ENCODE measurements at places on chromosomes 1 and 21. TPM values are rescaled to one million over a fixed set of nuclear protein-coding genes. Genes with fewer than 3 reads are reported as not detected.

GRCh38 chr1:91406773-91407389 is 2.2 kb upstream of the HFM1 start:
- H3K27ac ChIP-seq: no peak overlapping the region
- DNase-seq: no peak
- H3K27me3 ChIP-seq: no peaks in the 10 kb centered on the region
- H3K4me1 ChIP-seq: peaks cover 24% of the 10 kb centered on the region
- H3K36me3 ChIP-seq: no peaks in the 10 kb centered on the region

DNA sequence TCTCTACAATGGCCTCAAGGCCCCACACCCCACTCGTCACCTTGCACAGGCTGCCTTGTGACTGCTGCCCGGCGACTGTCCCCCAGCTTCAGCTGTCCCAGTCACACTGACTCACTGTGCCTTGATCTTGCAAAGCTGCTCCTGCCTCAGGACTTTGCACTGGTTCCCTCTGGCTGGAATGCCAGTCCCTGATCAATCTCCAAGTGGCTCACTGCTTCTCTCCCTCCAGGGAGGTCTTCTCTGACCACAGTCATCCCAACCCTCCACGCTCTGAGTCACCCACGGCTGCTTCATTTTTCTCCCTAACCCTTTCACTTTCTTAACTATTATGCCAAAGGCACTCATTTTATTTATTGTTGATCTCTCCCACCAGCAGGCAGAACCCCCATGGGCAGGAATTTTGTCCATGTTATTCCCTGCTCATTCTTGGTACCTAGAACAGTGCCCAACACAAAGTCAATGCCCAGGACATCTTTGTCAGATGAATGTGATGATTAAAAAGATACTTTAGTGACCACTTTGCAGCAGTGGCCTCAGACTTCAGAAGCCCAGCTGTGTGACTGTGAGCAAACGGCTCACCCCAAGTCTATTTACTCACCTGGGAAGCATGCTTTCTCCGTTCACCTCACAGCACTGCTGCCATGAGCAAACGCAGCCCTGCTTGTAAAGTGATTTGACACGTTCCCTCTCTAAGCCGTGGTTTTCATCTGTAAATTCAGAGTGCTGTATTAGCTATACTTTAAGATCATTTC is 53.4 kb downstream of the ZBTB18 start:
- H3K27ac ChIP-seq: no peak overlapping the region
- peaks cover 23% of the 10 kb centered on the region for H3K4me1 ChIP-seq
- DNase-seq: no peak
- no peaks in the 10 kb centered on the region for H3K36me3 ChIP-seq

The GPR89B gene
- total RNA-seq: 19.4 TPM

DNA sequence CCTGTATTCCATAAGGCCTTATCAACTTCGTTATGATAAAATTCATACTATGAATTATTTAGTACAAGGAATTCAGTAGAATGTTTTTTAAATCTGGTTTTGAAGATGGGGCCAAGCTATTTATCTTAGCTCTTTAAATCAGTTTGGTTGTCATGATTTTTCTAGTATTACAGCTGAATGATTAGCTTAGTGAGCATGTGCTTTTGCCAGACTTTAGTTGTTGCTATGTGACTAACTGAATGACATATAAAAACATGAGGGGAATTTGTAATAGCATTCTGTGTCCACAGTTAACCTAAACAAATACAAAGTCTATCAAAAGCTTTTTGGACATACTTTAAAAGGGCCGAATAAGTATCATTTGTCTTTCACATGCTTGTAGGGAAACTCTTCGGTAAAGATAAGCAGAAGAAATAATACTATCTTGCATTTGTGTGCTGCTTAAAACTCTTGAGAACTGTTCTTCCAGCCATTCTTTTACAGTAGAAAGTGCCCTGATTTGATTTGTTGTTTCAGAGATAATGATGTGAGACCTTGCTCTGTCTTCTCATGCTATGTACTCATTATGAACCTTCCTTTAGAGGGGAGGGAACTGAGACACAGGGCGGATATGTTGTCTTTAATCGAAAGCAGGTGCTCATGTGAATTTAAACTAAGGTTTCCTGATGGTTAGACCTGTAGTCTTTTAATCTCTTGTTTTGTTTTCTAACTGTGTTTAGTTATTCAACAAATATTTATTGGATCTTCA is 18.8 kb downstream of the NEK7 start:
- H3K27me3 ChIP-seq: no peaks in the 10 kb centered on the region
- DNase-seq: no peak
- no peaks in the 10 kb centered on the region for H3K36me3 ChIP-seq
- no peak overlapping the region for H3K27ac ChIP-seq
- H3K4me3 ChIP-seq: no peak overlapping the region

The BMP8A gene
- 0.19 TPM for total RNA-seq

DNA sequence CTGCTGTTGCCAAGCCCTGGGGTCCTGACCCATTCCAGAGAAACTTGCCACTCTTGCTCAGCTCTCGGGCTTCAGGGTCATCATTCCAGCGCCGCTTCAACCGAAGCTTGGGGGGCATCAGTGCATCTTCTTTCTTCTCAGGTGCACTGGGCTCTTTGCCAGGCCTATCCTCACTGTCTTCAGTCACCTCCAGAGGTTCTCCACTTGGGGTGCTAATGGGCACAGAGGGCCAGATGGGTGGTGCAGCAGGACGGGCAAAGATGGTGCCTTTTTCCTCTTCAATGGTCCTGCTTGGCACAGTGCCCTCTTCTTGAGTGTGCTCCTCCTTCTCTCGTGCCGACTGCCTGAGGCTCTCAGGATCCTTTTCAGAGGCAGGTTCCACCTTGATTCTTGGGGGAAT is 13.3 kb downstream of the ETV3 start:
- H3K4me1 ChIP-seq: no peaks in the 10 kb centered on the region
- peaks cover 10% of the 10 kb centered on the region for H3K36me3 ChIP-seq
- no peaks in the 10 kb centered on the region for H3K27me3 ChIP-seq
- no peak overlapping the region for H3K4me3 ChIP-seq

- H3K27ac ChIP-seq: no peak overlapping the region
- peaks cover 22% of the 10 kb centered on the region for H3K36me3 ChIP-seq
- H3K4me3 ChIP-seq: peak overlapping the region; percentile 64
- H3K4me1 ChIP-seq: peaks cover 6% of the 10 kb centered on the region
- no peak for DNase-seq
Measured at GRCh38 chr1:203025686-203026030, 633 bp upstream of the PPFIA4 start.

DNA sequence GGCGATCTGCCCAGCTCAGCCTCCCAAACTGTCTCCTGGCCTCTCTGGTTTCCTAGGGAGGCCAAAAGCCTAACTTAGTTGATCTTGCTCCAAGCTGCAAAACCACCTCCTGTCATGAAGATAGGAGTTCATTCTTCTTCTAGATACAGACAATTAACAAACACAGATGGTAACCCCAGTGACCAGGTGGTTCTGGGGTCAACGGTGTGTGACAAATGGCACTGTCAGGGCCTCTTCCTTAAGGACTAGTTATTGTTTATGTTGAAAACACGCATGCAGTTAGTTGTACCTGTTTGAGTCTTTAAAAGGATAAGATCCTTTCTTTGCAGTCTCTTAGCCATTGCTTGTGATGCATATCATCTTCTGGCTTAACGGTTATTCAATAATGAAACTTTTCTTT is 4.6 kb upstream of the UMODL1 start:
- H3K4me3 ChIP-seq: no peak overlapping the region
- H3K27ac ChIP-seq: no peak overlapping the region
- no peak for DNase-seq
- no peaks in the 10 kb centered on the region for H3K36me3 ChIP-seq
- H3K4me1 ChIP-seq: peaks cover 25% of the 10 kb centered on the region
- H3K27me3 ChIP-seq: no peaks in the 10 kb centered on the region

The TTC4 gene
- 28.5 TPM for total RNA-seq

DNA sequence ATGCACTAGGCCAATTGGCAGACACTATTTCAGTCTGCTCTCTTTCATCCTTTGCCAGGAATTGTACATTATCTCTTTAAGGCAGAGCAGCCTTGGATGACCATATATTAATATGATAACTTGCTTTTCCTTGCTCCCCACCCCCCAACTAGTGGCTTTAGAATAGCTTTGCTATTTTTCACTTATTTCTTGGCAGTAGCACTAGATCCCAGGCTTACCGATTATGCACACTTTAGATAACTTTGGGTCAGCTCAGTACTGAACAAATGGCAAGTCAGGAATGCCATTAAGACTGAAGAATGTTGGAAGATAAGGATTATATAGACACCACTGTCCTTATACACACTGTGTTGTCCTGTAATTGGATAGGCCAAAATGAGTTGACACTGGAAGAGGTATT is 146.4 kb downstream of the FGGY start:
- no peak for DNase-seq
- no peak overlapping the region for H3K4me3 ChIP-seq
- H3K27me3 ChIP-seq: no peaks in the 10 kb centered on the region
- no peaks in the 10 kb centered on the region for H3K36me3 ChIP-seq
- no peak overlapping the region for H3K27ac ChIP-seq

The S100A7A gene
- total RNA-seq: not detected

GRCh38 chr1:12159816-12160215 is 7.0 kb upstream of the TNFRSF1B start:
- no peak for DNase-seq
- H3K27me3 ChIP-seq: no peaks in the 10 kb centered on the region
- no peaks in the 10 kb centered on the region for H3K36me3 ChIP-seq
- H3K4me1 ChIP-seq: peaks cover 29% of the 10 kb centered on the region

- H3K36me3 ChIP-seq: peaks cover 3% of the 10 kb centered on the region
- no peak overlapping the region for H3K27ac ChIP-seq
- peak overlapping the region; percentile 49 for H3K4me3 ChIP-seq
Measured at GRCh38 chr1:940107-941014, 16.6 kb downstream of the SAMD11 start.

DNA sequence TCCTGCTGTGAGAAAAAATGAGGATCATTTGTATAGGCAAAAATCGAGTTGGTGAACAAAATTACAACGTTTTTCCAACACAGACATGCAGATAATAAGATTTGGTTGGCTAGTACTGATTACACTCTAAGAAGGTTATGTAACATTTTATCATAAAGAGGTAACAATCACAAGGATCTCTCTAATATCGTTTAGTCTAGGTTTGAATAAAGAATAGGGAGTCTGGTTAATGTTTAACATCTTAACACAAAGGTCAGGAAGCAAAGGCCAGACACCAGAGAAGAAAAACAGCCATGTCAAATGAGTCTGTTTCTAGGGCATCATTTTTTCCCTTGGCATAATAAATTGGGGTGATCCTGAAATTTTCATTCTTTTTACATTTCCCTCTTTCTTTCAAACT is 207.4 kb upstream of the CHRM3 start:
- H3K4me1 ChIP-seq: peaks cover 6% of the 10 kb centered on the region
- no peaks in the 10 kb centered on the region for H3K36me3 ChIP-seq
- DNase-seq: no peak
- H3K4me3 ChIP-seq: no peak overlapping the region

The CD84 gene
- not detected for total RNA-seq

DNA sequence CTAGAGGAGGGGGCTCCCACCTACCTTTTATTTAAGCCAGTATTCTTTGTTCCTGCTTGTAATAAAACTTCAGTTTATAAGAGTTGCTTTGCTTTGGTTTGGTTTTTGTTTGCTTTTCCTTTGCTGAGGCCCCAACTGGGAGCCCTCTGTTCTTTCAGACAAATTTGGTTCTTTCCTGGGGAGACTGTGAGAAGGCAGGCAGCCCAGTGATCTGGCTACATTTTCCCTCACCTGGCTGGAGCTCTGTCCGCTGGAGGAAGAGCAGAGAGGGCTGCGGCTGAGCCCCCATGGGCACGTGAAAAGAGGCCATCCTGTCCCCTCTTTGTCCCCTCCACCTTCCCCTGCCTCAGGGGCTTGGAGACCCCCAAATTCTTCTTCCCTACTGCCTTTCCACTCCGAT is 7.3 kb upstream of the SFN start:
- H3K4me1 ChIP-seq: no peaks in the 10 kb centered on the region
- peaks cover 6% of the 10 kb centered on the region for H3K36me3 ChIP-seq
- no peaks in the 10 kb centered on the region for H3K27me3 ChIP-seq
- no peak for DNase-seq
- peak overlapping the region; percentile 59 for H3K27ac ChIP-seq

GRCh38 chr1:111959436-111959835 is 30.0 kb downstream of the KCND3 start:
- no peaks in the 10 kb centered on the region for H3K36me3 ChIP-seq
- H3K4me3 ChIP-seq: no peak overlapping the region
- no peaks in the 10 kb centered on the region for H3K4me1 ChIP-seq
- H3K27me3 ChIP-seq: peaks cover 22% of the 10 kb centered on the region
- H3K27ac ChIP-seq: no peak overlapping the region
- no peak for DNase-seq

DNA sequence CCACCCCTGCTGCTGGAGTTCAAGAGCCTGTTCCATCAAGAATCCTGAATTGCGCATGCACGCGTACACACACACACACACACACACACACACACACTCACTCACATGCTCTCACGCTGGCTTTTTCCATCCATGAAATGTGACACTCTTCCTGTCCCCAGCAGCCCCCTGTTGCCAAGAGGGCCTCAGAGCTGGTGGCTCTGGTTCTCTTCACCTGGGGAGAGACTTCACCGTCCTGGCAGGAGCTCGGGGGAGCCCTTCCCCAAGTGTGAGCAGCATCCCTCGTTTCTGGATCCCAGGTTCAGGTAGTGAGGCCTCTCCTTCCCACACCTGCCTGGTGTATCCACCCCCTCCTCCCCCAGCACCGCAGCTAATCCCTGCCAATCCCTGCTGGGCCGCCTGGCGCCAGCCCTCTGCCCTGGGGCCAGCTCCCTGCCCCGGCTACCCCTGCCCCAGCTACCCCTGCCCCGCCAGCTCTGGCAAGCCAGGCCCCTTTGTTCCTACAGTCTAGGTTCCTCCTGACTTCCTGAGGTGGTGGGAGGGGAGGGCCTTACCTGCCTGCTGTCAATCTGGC is 9.9 kb downstream of the PLOD1 start:
- H3K27me3 ChIP-seq: no peaks in the 10 kb centered on the region
- no peak overlapping the region for H3K4me3 ChIP-seq
- H3K27ac ChIP-seq: no peak overlapping the region
- H3K36me3 ChIP-seq: peaks cover 12% of the 10 kb centered on the region
- H3K4me1 ChIP-seq: peaks cover 5% of the 10 kb centered on the region

DNA sequence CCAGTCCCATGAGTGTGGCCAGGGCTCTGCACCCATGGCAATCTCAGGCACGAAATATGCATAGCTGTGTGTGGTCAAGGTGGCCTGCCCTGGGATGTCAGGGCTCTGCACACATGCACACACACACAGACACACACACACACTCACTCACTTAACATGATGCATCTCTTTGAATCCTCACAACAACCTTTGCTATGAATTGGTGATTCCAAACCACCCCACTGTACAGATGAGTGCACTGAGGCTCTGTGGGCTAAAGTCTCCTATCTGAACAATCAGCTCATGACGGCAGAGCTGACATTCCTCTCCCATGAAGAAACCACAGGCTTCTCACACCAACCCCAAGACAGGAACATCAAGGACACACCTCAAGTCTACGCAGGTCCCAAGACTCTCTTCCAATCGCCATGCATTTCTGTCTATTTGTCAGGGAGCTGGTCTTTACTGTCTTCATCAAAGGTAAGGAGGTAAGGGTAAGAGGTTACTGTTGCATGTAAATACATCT is 131.6 kb downstream of the ETS2 start:
- DNase-seq: no peak
- H3K4me1 ChIP-seq: peaks cover 14% of the 10 kb centered on the region
- no peak overlapping the region for H3K27ac ChIP-seq
- no peaks in the 10 kb centered on the region for H3K36me3 ChIP-seq
- no peaks in the 10 kb centered on the region for H3K27me3 ChIP-seq
